Stomach (tissue), 19 donors: ENCODE measurements at places on chromosomes 11 and 22. TPM values are rescaled to one million over a fixed set of nuclear protein-coding genes. Genes with fewer than 3 reads are reported as not detected.
A peak's percentile ranks its signal among the peaks of the same experiment; 100 is the strongest.

Gene BTG4
- polyA plus RNA-seq = not detected

Gene ESAM
- polyA plus RNA-seq = 8.1 TPM

DNA sequence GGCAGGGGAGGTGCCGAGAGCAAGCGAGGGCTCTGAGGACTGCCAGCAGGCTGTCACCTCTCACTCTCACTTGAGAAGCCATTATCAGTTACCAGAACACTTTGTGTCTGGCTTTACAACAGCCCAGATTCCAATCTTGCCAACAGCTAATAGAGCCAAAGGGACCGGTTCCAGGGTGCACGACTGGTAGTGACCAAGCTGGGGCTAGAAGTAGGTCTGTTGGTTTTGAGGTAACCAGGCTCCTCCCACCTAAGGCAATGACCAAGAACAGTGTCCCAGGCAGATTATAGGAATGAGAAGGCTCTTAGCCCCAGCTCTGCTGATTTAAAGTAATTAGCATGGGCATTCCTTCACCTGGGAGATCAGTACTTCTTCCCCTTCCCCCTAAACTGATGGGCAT, 7.2 kb upstream of the IL10RA start:
- no peak overlapping the region for H3K27ac ChIP-seq
- no peaks in the 10 kb centered on the region for H3K4me1 ChIP-seq
- H3K36me3 ChIP-seq = no peaks in the 10 kb centered on the region
- DNase-seq = no peak
- no peak overlapping the region for H3K4me3 ChIP-seq
- H3K27me3 ChIP-seq = no peaks in the 10 kb centered on the region

- H3K36me3 ChIP-seq = no peaks in the 10 kb centered on the region
- H3K4me1 ChIP-seq = peaks cover 3% of the 10 kb centered on the region
- H3K27me3 ChIP-seq = no peaks in the 10 kb centered on the region
- no peak for DNase-seq
- H3K27ac ChIP-seq = no peak overlapping the region
Observed at GRCh38 chr11:86615487-86615886, 56.9 kb downstream of the ME3 start.

- H3K36me3 ChIP-seq = peaks cover 5% of the 10 kb centered on the region
- no peaks in the 10 kb centered on the region for H3K27me3 ChIP-seq
- H3K27ac ChIP-seq = peak overlapping the region; percentile 23
- DNase-seq = peak; percentile 73
- peaks cover 48% of the 10 kb centered on the region for H3K4me1 ChIP-seq
Observed at GRCh38 chr11:952406-953385, 27.0 kb downstream of the AP2A2 start.

DNA sequence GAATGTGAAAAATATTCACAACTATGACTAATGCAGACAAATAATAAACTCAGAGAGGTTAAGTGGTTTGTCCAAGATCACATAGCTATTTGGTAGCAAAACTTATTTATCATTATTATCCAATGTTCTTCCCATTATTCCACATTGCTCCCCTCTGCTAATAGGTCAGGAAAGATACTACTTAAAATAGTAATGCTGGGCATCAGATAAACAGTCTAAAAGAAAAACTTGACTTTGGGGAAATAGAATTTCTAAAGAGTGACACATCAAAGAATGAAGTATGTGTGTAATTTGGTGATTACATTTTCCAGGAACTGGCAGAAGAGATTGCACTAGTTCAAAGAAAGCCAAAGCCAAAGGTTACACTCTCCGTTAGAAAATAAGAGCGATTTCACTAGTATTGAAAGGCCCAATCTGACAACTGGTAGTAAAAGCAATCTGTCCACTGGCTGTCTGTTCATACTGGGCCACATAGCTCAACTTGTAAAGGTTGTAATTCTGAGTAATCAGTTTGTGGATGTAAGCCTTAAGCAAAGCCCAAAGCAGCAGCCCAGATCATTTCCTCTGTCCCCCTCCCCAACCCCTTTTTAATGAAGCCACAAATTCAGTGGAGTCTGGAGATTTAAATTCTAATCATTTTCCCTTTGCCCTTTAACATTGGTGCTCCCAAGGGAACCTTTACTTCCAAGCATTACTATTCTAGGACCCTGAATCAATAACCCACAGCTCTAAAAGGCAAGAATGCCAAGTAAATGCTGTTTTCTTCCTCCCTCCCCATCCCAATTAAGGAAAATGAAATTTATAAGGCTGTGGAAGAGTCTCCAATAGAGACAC, 283.5 kb downstream of the TTC28 start:
- H3K4me1 ChIP-seq = peaks cover 39% of the 10 kb centered on the region
- H3K36me3 ChIP-seq = no peaks in the 10 kb centered on the region
- no peak for DNase-seq
- H3K27me3 ChIP-seq = no peaks in the 10 kb centered on the region
- H3K27ac ChIP-seq = no peak overlapping the region
- H3K4me3 ChIP-seq = no peak overlapping the region

DNA sequence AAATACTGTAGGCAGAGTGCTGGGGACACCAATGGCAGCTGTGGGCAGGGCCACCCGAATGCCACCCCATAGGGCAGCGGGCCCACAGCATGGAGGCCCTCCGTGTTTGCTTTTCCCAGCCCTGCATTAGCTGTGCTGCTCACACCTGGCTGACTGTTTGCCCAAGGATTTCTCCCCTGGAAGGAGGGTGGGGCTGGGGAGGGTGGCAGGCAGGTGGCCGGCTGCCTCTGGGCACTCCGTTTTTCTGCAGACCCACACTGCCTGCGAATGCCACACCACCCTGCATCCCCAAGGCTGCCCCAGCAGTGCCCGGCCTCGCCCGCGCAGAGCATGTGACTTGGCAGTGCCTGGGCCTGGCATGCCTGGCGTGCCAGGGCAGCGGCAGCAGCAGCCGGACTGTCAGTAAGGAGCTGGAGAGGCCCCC, 19.6 kb downstream of the DAGLA start:
- DNase-seq = peak; percentile 85
- H3K36me3 ChIP-seq = no peaks in the 10 kb centered on the region
- H3K27me3 ChIP-seq = no peaks in the 10 kb centered on the region
- peak overlapping the region; percentile 86 for H3K27ac ChIP-seq
- peaks cover 69% of the 10 kb centered on the region for H3K4me1 ChIP-seq
- no peak overlapping the region for H3K4me3 ChIP-seq

Gene MAJIN
- polyA plus RNA-seq = not detected

Gene MS4A15
- polyA plus RNA-seq = not detected

GRCh38 chr11:61056571-61056970, 45.7 kb upstream of the CD5 start:
- H3K4me1 ChIP-seq = peaks cover 10% of the 10 kb centered on the region
- H3K27me3 ChIP-seq = no peaks in the 10 kb centered on the region
- DNase-seq = peak; percentile 57
- H3K27ac ChIP-seq = no peak overlapping the region
- no peak overlapping the region for H3K4me3 ChIP-seq
- no peaks in the 10 kb centered on the region for H3K36me3 ChIP-seq

Gene CADM1
- polyA plus RNA-seq = 4.7 TPM

Gene SCGB1C1
- not detected for polyA plus RNA-seq

- no peak overlapping the region for H3K27ac ChIP-seq
- H3K27me3 ChIP-seq = no peaks in the 10 kb centered on the region
- no peaks in the 10 kb centered on the region for H3K36me3 ChIP-seq
- H3K4me1 ChIP-seq = no peaks in the 10 kb centered on the region
- no peak for DNase-seq
Observed at GRCh38 chr11:127804747-127805400, 782.5 kb downstream of the ETS1 start.

DNA sequence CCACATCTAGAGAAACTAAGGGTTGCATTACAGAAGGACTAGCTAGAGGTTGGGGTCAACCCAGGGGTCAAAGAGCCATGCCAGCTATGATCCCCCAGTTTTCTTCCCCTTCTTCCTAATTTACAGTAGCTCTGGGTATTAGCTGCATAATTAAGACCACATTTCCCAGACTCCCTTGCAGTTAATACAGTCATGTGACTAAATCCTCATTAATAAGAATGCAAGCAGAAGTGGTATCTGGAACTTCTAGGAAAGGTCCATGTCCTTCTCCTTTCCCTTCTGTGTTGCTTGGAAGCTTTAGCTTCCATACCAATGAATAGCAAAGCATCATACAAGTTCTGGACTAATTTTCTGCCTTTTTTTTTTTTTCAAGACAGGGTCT, 19.1 kb upstream of the LMO2 start:
- no peak for DNase-seq
- no peaks in the 10 kb centered on the region for H3K4me1 ChIP-seq
- H3K27me3 ChIP-seq = no peaks in the 10 kb centered on the region
- H3K27ac ChIP-seq = no peak overlapping the region
- no peaks in the 10 kb centered on the region for H3K36me3 ChIP-seq

Gene HEPHL1
- 0.60 TPM for polyA plus RNA-seq

- H3K36me3 ChIP-seq = no peaks in the 10 kb centered on the region
- no peak for DNase-seq
- peak overlapping the region; percentile 56 for H3K27ac ChIP-seq
- H3K27me3 ChIP-seq = no peaks in the 10 kb centered on the region
- H3K4me1 ChIP-seq = no peaks in the 10 kb centered on the region
Observed at GRCh38 chr11:62459080-62459479, 40.2 kb downstream of the SCGB1A1 start.

DNA sequence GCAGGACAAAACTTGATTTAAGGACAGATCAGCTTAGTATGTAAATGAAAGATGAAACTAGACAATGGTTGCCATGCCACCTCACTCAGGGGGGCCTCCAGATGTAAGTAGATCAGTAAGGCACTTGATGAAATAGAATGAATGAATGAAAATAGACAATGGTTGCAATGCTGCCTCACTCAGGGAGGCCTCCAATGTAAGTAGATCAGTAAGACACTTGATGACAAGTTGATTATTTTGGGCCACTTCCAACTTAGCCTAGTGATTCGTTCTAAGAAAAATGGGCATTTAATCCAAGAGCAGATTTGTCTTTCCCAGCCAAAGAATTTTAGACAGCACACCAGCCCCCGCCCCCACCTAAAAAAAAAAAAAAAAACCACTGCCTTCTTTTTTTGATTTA, 19.2 kb upstream of the SLC5A12 start:
- no peaks in the 10 kb centered on the region for H3K27me3 ChIP-seq
- no peak overlapping the region for H3K4me3 ChIP-seq
- no peaks in the 10 kb centered on the region for H3K4me1 ChIP-seq
- H3K27ac ChIP-seq = no peak overlapping the region

- peak overlapping the region; percentile 82 for H3K4me3 ChIP-seq
- peak; percentile 27 for DNase-seq
- peak overlapping the region; percentile 99 for H3K27ac ChIP-seq
Observed at GRCh38 chr11:10857459-10857708, 469 bp downstream of the ZBED5 start.

- DNase-seq = no peak
- no peaks in the 10 kb centered on the region for H3K27me3 ChIP-seq
- H3K36me3 ChIP-seq = no peaks in the 10 kb centered on the region
- H3K27ac ChIP-seq = no peak overlapping the region
- H3K4me3 ChIP-seq = no peak overlapping the region
Observed at GRCh38 chr11:102617466-102618008, 7.6 kb downstream of the MMP20 start.

- peaks cover 23% of the 10 kb centered on the region for H3K4me1 ChIP-seq
- DNase-seq = peak; percentile 91
- no peaks in the 10 kb centered on the region for H3K27me3 ChIP-seq
- no peak overlapping the region for H3K4me3 ChIP-seq
Observed at GRCh38 chr22:27420817-27421361, 380.7 kb downstream of the MN1 start.

DNA sequence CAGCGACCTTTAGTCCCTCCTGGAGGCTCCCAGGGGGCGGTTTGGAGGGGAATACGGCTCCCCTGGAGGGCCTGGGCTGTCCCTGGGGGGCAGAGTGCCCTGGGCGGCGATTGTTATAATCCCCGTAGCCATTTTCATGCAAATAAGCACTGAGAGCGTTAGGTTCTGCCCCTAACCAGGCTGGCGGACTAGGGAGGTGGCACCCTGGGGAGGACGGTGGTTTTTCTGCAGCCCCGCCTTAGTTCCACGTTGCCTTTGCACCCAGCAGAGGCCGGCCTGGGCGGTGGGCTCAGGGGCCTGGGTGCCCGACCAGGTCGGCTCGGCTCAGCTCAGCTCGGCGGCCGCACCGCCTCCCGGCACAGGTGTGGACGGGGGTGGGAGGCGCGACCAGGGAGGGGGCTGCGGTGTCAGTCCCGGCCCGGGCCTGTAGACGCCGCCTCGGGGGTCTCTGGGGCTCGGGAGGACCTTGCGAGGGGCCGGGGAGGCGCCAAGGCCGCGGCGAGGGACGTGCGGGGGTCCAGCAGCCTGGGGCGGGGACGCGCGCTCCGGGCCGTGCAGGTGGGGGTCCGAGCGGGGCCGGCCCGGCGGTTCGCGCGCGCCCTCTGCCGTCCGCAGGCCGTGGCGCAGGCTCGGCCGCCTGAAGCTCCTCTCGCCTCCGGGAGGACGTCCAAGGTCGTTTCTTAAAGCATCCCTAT, 2.3 kb upstream of the DUSP8 start:
- DNase-seq = peak; percentile 87
- no peaks in the 10 kb centered on the region for H3K36me3 ChIP-seq
- H3K4me1 ChIP-seq = peaks cover 48% of the 10 kb centered on the region
- peak overlapping the region; percentile 60 for H3K4me3 ChIP-seq
- H3K27me3 ChIP-seq = peaks cover 63% of the 10 kb centered on the region

DNA sequence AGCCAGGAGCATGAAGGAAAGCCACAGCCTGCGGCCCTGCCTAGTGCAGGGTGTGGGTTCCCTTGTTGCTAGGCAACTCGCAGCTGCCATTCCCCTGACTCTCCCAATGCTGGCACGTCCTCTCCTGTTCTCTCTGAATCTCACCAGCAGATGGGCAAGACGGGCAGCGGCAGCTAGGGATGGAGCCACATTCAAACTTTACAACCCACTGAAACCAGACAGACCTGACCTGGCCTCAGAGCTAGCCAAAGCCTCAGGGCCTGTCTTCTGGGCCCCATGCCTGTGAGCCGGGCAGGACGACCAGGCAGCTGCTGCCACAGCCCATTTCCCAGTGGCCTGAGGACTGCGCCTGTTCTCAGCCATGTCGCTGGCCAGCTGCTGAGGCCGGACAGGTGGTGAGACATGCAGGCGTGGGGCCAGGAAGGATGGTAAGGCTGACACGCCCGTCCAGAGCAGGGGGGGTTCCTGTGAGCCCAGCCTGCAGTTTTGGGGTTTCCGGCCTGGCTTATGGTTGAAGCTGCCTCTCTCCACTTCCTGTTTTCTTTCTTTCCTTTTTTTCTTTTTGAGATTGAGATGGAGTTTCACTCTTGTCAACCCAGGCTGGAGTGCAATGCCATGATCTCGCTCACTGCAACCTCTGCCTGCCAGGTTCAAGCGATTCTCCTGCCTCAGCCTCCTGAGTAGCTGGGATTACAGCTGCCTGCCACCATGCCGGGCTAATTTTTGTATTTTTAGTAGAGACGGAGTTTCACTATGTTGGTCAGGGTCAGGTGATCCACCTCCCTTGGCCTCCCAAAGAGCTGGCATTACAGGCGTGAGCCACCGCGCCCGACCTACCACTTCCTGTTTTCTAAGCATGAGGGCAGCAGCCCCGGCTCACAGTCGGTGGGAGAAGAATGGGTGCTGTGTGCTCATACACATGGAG, 4.1 kb downstream of the SUN2 start:
- peak overlapping the region; percentile 98 for H3K27ac ChIP-seq
- peak overlapping the region; percentile 28 for H3K4me3 ChIP-seq
- no peaks in the 10 kb centered on the region for H3K27me3 ChIP-seq
- peaks cover 63% of the 10 kb centered on the region for H3K36me3 ChIP-seq
- DNase-seq = peak; percentile 63

GRCh38 chr22:25114369-25115362, 85.0 kb upstream of the CRYBB3 start:
- DNase-seq = no peak
- H3K27ac ChIP-seq = peak overlapping the region; percentile 95
- H3K4me1 ChIP-seq = peaks cover 51% of the 10 kb centered on the region
- H3K27me3 ChIP-seq = no peaks in the 10 kb centered on the region

Gene PHETA2
- 8.4 TPM for polyA plus RNA-seq
